ENCODE measurements at places on chromosomes 1 and 21. TPM values are rescaled to one million over a fixed set of nuclear protein-coding genes. Genes with fewer than 3 reads are reported as not detected.

DNA sequence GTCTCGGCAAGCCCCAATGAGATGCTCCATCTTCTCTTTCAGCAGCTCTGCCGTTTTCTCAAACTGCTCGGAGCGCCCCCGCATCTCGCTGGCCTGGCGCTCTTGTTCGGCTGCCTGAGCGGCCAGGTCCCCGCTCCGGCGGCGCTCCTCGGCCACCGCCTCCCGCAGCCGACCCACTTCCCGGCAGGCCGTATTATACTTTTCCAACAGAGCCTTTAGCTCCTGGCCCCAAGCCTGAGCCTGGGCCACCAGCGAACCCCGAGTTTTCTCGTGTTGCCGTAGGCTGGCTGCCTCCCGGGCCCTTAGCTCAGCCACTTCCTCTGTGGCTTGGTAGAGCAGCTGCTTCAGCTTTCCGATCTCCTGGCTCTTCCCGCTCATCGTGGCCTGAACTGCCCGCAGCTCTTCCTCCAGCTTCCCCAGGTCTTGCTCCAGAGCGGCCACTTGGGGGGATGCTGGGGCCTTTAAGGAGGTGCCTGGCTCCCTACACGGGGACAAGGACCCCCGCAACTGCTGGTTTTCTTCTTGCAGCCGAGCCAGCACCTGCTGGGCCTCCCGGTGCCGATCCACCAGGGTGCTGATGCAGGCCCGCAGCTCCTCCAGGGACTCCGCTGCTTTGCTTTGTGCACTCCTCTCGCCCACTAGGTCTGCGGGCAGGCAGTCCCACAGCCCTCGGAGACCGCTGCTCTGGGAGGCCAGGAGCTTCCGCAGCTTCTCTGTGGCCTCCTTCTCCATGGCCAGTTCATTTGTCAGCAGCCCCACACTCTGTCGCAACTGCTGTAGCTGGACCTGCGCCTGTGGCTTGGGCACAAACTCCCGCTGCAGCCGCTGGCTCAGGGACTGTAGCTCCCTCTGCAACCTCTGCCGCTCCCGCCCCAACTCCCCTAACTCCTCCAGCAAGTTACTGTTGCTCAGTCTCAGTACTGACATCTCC is 13.4 kb upstream of the PIAS3 start:
- DNase-seq: peak; percentile 47

DNA sequence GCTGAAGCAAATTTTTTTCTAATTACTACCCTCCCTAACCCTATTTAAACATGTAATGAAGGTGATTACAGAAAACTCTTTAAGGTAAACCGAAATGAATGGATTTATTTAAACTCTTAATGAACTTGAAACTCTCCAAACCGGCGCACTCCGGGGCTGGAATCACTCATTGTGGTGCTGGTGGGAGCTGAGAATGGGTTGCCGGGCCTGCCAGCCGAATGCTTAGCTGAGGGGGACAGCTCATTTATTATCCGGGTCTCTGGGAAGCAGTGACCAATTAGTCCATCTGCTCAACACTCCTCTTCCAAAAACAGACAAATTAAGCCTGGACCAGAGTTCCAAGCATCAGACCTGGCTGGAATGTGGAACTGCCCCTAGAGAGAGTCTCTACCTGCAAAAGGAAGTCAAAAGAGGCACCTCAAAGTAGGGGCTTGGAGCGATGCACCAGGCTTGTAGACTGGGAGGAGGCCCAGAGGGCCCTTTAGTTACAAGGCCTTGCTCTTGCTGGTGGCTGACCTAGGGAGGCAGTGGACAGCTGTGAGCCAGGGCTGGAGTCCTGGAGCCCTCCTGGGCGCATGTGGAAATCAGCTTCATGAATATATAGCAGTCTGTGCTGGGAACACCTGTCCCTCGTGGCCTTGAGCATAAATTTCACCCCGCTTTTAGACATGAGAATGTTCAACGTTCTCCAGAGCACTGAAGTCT is 320.7 kb downstream of the AJAP1 start:
- no peak for DNase-seq

- DNase-seq: no peak
Measured at GRCh38 chr1:30545365-30545764, 178.0 kb downstream of the MATN1 start.

DNA sequence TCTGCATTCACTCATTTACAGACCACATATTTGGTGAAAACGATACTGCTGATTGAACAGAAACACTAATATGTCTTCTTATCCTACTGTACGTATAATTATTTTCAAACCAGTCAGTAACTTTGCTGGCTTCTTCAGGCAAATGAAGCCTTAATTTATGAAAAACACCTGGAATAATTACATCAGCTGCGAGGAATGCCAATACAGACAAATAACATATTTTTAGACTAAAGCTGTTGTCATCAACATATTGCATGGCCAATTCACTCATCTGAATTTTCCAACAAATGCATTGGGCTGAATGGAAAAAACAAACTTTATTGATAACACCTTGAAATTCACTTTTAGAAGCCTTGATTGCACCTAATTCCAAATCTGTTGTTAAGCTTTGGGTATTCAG is 165.9 kb downstream of the HLX start:
- DNase-seq: no peak

GRCh38 chr1:3763351-3764125 is 9.0 kb upstream of the SMIM1 start:
- DNase-seq: no peak

DNA sequence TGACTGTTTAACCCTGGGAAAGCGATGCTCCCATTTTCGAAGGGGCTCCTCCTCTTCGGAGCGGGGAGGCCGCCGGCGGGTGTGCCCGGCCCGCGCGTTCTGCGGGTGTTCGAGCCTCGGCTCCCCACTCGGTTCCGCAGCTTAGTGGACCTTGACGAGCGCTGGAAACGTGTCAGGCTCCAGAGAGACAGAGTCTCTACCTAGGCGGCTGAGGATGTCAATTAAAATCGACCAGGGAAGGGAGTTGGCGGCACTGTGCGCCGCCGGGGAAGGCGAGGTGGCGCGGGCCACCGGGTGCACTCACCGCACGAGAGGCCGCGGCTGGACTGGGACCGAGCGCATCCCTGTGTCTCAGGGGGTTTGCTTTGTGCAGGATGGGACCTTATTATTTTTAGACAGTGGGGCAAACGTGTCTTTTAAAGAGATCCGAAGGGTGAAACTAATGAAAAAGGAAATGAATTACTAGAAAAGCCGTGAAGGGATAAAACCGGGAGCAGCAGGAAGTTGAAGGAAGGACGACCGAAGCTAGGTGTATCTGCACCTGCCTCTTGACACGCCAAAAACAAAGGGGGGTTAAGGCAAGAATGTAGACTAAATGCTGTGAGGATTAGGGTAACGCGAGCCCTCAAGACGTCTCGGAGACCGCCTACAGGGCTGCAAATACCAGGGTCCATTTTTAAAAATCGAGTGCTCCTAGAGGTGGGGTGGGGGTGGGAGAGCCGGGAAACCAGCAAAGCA is 5.6 kb downstream of the LHX4 start:
- DNase-seq: no peak

- DNase-seq: peak; percentile 96
Measured at GRCh38 chr1:204516180-204516879, at the start of gene MDM4. Gene MDM4 (plus strand): TSS chr1:204516406. CDS start chr1:204525519, 9,113 bp downstream.

GRCh38 chr1:20014153-20014552 is 34.7 kb upstream of the PLA2G2A start:
- no peak for DNase-seq

DNA sequence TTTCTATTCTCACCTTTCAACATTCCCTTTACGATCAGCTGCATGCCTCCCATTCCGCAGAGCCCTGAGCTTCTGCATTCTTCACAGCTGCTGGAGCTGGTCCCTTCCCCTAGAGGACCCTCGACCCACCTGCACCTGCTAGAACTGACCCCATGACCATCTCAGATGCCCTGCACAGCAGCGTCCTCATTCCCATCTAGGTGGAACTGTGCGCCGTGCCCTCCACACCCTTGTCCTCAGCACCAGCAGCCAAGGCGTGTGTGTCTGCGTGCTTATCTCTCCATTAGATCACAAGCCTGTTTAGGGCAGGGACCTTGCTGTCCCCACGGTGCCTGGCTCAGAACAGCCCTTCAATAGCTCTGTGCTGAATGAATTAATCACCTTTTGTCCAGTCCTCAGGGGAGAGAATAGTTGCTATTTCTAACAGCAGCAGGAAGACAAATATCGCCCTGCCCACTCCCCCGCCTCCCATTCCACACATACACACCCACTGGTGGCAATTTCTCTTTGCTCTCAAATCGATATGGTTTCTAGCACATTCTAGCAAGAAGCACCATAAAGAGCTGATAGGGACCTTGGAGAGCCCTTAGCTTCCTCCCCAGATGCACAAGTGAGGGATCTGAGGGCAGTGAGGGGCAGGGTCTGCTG is 61.7 kb downstream of the KCNN3 start:
- no peak for DNase-seq

DNA sequence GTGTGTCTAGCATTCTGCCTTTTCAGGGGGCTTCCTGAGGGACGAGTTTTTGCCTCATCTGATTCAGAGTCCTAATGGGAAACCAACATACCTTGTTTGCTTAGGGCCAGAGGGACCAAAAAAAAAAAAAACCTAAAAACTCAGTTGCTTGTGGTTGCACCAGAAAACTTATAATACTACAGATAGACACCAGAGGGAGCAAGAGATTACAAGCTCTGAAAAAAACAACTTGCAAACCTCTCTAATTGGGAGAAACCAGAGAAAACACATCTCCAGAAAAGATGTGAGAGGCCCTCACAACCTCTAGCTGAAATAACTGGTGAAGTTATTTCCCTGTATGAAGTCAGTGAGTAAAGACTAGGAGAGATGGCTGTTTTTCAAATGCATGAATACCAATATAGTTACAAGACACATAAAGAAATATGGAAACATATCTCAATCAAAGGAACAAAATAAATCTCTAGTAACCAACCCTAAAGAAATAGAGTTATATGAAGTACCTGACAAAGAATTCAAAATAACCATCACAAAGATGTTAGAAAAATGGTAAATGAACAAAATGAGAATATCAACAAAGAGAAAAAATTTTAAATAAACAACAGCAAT is 233.7 kb upstream of the NFIA start:
- DNase-seq: peak; percentile 73

- no peak for DNase-seq
Measured at GRCh38 chr21:32055305-32055704, 182.5 kb downstream of the HUNK start.

GRCh38 chr1:110087812-110088738 is 17.6 kb upstream of the ALX3 start:
- peak; percentile 78 for DNase-seq

DNA sequence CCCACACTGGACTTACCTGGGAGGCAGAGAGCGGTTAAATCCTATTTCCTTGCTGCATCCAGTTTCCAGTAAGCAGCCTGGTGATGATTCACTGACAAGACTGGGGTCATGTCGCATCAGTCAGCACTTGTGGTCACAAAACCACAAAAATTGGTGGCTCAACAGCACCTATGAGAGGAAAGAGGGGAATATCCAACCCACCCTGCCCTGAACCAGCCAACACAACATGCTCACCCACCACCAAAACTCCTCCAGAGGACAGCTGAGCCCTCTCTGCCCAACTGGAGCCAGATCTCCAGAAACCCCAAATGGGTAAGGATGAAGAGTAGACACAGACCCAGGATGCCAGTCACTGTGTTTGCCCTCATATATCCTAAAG is 64.0 kb downstream of the CD46 start:
- no peak for DNase-seq

GRCh38 chr1:83901547-83902155 is 97.3 kb downstream of the TTLL7 start:
- DNase-seq: no peak

The ZBED6 gene
- 10.0 TPM for total RNA-seq

The RGS5 gene
- 1.6 TPM for total RNA-seq

The NOL9 gene
- total RNA-seq: 30.6 TPM

The RHOU gene
- 17.5 TPM for total RNA-seq

The UMODL1 gene
- not detected for total RNA-seq

The ADAMTS4 gene
- 38.9 TPM for total RNA-seq

The FTCD gene
- total RNA-seq: 0.17 TPM

The CCDC18 gene
- 18.1 TPM for total RNA-seq

The CD160 gene
- total RNA-seq: not detected
